GM04504 (cell line): ENCODE measurements at places on chromosomes 12 and 14.

- DNase-seq, result no peak
These were observed 882.3 kb downstream of the RPS29 start for GRCh38 chr14:48703728-48704467.

DNA sequence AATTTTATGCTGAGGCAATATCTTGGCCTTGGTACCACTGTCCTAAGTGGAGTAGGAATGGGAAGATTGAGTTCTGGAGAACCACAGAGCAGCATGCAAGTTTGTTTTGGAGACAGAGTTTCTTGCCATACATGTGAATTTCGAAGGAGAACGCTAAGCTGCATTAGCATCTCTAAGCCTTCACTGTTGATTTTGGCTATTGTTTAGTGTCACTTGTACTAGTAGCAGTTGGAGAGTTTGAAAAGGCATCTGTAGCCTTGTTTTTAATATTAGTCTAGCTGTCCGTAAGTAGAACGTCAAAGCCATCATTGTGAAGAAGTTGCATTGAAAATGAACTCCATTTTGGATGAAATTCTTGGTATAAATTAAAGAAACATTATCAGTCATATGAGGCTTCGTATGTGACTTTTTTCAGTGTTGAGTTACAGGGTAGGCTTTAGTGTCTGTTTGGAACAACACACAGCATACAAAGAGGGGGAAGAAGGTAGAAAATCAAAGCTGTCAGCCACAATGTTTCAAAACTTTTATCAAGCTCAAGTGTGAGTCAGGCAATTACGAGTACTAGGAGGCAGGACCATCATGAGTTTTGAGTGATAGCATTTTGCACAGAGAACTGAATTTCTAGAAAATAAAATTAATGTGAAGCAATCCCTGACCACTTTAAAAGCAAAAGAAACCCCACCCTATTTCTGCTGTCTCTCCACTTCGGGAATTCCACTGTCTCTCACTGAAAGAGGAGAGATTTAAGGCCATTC, 70.2 kb upstream of the NAV3 start:
- no peak for DNase-seq

GRCh38 chr14:29710015-29710414, 217.6 kb downstream of the PRKD1 start:
- DNase-seq, result no peak

- no peak for DNase-seq
These were observed 134.0 kb downstream of the ANO6 start for GRCh38 chr12:45349916-45350315.

DNA sequence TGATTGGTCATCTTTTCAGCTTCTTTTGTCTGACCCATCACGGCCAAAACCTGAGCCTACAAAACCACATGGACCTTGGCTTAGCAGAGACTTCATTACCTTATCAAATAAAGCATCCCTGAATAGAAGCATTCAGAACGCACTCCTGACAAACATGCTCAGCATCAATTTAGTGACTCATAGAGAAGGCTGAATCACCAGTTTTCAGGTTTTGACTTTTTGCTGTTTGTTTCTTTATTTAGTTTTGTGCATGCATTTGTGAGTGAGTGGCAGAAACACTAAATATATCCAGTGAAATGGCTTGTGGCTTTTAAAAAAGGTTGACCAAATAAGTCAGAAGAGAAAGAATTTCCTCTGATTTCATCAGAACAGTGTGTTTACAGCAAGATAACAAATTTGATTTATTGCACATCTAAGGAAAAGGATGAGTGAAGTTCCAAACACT, 19.0 kb upstream of the OVCH1 start:
- DNase-seq, result peak; percentile 8
